ENCODE measurements at places on chromosomes 11 and 22.

DNA sequence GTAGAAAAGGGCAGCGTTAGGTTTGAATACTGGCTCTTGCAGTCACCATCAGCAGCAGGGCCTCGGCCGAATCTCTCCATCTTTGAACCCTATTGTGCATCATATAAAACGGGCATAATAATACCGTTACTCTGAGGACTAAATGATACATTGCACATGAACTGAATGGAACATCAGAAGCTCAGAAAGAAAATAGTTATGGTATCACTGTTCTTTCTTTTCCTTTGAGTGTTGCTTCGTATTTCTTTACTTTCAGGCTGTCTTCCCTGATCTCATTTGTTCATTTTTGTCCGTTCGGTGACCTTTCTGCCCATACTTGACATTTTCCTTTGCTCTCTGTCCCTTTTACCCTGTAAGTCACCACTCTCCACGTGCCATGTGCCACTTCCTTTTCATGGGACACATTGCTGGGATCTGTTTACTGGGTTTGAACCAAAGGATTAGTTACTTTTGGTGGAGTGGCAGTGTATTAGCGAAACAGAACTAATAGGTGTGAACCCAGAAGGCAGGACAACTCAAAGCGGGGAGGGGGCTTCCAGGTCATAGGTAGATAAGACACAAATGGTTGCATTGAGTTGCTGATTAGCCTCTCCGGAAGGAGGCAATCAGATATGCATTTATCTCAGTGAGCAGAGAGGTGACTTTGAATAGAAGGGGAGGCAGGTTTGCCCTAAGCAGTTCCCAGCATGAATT, 717 bp upstream of the ZNF202 start:
- DNase-seq: no peak

DNA sequence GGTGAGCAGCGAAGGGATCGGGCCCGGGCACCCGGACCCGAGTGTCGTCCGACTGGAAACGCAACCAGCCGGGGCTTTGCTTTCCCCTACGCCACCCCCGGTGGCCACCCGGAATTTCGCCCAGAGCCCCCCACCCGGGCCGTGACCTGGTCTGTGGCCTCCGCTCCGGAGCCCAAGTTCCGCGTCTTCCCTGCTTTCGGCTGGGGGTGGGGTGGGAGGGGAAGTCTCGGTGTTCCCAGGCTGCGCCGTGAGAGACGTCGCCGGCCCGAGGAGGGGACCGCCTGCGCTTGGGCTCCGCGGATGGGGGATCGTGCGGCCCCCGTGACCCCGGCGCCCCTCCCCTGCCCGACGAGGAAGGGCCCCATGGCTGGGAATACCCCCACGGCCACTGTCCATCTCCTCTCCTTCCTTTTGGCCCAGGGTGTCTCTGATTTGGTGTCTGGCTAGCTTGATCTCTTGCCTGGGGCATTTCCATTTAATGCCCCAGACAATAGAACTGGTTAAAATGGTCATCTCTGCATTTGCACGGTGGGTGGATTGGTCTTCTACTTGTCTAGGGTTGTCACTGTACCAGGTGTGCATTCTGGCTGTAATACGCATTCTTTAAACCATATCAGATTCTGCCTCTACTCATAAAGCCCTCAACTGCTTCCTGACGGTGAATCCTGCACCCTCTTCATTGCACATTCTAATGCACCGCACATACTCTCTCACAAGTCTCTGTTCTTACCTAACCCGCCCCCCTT, 789 bp downstream of the SIK2 start:
- no peak for DNase-seq

DNA sequence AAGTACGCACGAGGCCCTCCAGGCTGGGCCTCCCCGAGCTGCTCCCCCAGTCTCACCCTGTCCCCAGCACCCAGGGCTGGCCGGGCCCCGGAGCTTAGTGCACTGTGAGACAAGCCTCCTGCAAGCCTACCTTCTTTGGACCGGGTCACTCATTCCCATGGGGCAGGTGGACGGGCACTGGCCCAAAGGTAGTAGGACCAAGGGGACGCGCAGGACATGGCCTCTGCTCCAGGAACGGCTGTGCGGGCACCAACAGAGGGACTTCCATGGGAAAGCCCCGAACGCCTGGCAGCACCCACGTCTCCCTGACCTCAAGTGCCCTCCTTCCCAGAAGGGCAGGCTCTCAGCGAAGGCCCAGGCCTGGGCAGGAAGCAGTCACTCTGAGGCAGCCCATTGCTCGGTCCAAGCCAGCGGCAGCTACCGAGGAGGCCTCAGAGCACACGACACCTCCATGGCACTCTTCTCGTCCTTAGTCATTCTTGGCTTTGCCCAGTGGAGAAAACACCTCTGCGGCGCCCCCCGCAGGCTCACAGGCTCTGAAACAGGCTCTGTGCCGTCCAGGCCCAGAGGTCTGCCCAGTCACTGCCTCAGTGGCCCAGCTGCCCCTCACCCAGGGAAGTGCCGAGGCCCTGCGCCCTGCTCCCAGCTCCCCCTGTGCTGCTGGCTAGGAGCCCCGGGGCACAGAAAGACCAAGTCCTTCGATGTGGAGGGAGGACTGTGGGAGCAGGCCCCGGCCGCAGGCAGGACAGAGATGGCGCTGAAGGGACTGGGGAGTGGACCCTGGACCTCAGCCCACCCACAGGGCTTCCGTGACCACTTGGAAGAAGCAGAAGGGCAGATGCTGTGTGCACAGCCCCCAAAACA, 3.8 kb downstream of the MOB2 start:
- DNase-seq: no peak

DNA sequence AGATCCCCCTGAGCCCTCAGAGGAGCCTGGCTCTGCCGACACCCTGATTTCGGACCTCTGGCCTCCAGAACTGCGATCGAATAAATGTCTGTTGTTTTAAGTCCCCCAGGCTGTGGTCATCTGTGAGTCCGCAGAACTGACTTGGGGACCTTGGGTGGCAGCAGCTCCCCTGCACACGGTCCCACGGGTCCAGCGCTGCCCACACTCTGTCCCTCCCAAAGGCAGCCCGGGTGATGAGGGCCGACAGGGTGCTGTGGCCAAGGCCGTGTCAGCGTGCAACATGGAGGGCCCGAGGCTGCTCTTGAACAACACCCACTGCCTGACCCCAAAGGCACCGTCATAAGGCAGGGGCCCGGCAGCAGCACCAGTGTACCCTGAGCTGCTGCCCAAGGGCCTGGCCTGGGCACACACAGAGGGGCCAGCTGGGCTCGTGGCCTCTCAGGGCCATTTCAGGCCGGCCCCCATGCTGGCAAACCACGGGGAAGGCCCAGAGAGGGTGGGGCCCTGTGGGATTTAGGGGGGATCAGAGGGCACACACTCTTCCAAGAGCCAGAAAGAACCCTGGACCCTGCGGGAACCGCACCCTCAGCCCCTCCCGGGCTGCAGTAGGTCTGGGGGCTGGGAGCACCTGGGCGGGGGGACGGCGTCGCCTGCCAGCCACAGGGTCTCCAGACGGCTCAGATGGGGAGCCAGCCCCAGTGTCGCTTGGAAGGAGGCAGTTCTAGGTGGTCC, 77.1 kb upstream of the PRR5 start:
- no peak for DNase-seq

- no peak for DNase-seq
Observed at GRCh38 chr22:26715392-26715936, 58.1 kb downstream of the MIAT start.

DNA sequence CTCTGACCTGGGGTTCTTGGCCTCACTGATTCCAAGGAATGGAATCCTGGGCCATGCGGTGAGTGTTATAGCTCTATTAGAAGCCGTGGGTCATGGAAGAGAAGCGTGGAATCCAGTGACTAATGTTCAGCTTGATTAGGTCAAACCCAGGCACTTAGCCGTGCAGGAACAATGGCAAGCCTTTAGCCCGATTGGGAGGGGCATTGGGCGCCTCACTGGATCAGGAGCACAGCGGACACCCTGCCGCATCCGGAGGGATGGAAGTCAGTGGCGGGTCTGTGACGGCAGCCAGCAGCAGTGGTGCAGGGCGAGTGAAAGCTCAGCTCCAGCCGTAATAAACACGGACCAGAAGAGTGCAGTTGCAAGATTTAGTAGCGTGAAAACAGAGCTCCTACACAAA, 20.5 kb upstream of the SLC17A6 start:
- DNase-seq: no peak

DNA sequence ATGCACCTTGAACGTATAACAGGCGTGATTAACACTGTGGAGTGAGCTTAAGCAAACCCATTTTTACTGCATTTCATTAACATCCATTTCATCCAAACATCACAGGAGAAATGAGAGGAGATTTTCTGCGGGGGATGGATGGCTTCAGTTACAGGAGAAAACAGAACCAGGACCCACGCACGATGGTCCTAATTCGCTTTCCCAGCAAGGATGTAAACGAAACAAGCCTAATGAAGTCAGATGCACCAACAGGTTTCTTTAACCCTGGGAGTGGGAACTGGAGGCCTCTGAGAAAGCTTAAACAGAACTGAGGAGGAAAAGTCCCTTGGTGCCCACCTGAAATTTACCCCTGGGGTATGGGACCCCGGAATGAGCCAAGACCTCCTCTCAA, 2.7 kb downstream of the CADM1 start:
- DNase-seq: peak; percentile 43

DNA sequence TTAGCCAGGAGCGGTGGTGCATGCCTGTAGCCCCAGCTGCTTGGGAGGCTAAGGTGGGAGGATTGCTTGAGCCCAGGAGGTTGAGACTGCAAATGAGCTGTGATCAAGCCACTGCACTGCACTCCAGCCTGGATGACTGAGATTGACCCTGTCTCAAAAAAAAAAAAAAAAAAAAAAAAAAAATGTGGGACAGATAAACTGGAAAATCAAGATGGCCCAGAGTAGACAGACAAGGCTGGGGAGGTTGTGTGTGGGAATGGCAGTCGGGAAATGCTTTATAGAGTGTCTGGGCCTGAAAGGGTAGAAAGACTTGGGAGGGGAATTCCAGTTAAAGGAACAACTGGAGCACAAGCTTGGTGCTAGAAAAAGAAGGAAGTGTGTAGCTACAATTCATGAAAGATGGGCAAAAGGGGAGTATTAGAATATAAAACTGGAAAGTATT, 18.2 kb upstream of the WDR74 start:
- DNase-seq: no peak

- no peak for DNase-seq
Observed at GRCh38 chr22:40395607-40396006, 25.2 kb downstream of the SGSM3 start.

- no peak for DNase-seq
Observed at GRCh38 chr22:37343348-37343747, 61.0 kb downstream of the CYTH4 start.

GRCh38 chr22:17772249-17772957, 1.9 kb downstream of the BID start:
- DNase-seq: no peak

GRCh38 chr22:49582181-49582580, 245.5 kb downstream of the BRD1 start:
- no peak for DNase-seq

GRCh38 chr22:47996446-47996857, 1234.0 kb downstream of the TBC1D22A start:
- no peak for DNase-seq

DNA sequence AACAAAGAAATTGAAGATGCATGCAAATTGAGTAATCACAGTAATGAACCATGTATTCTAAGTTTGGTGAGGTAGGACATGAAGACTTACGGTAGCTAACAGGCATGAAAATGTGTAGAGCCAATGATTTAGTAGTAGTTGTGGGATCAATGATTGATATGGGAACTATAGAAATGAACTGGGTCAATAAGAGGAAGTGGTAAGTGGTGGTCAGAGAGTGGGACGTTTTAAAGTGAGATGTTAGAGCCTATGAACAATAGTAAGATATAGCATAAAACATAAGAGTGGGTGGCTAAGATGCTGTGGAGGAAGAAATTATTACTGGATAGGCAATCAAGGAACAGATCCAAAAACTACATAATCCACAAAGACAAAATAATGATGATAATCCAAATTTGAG, 45.0 kb downstream of the DLG2 start:
- no peak for DNase-seq

DNA sequence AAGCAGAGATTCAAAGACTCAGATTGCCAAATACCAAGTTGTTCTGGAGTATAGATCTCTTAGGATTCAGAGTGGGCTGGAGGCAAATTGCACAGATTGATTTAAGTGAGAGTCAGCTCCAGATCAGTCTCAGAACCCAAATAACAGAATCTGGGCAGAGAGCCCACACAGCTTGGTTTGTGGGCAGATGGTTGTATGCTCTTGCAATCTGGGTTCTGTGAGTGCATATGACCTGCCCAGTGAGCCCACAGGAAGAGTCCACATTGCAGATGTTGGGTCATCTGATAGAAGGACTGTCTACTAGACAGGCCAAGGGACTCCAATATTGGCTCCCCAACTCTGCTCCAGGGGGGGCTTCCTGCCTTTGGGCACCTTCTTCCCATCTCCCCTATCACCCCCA, 65.9 kb downstream of the ADAMTS15 start:
- no peak for DNase-seq

- DNase-seq: no peak
Observed at GRCh38 chr22:38861170-38861876, 10.7 kb downstream of the CBX6 start.

DNA sequence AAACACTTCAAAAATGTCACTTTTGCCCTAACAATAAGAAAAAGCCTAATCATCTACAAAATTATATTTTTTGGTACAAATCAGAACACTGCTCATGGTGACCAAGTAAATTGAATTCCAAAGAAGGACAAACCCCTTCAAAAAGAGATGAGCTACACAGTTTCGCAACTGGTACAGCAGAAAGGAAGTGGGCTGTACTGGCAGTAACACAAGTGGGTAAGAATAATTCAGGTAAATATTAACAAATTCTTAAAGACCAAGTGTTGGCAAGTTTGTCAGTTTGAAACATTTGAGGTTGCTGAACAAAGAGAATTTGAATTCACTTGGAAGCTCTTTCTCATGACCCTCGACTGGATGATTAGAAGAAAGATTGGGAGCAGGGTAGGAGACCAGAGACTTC, 35.5 kb downstream of the MSANTD4 start:
- no peak for DNase-seq

DNA sequence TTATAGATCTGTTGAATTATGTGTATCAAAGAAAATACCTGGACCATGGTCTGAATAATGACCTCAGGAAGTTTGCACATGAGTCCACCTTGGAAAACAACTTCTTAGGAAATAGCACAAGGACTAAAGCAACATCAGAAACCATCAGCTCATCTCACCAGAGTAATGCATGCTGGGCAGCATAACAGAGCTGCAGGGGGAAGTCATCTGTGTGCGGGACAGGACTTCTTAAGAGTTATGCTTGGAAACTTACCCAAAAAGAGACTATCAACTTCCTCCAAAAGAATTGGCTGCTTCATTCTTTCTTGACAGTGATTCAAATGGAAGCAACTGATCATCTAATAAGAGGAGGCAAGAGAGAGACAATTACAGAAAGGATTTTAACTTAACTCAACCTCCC, 2.5 kb downstream of the OR56B4 start:
- DNase-seq: no peak

- DNase-seq: no peak
Observed at GRCh38 chr11:66299186-66299585, 7.5 kb downstream of the TMEM151A start.

DNA sequence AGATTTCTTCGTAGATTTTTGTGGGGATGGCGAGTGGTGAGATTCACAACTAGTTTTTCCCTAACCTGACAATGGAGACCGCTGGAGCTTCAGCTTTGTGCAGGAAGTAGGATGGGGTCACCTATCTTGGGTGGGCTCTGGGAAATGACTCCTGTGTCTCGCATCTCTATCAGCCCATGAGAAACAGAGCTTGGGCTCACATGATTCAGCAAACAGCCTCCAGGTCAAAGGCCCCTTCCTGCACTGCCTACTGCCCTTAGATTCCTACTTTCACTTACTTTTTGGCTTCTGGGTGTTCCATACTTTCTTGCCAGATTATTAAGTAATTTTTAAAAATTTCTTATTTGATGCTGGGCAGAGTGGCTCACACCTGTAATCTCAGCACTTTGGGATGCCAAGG, 26.3 kb downstream of the C11orf96 start:
- DNase-seq: no peak

GRCh38 chr22:50600967-50601668, 525 bp downstream of the MAPK8IP2 start:
- DNase-seq: no peak
